ENCODE measurements at places on chromosomes 4 and X.

GRCh38 chr4:74376888-74377483, 12.0 kb downstream of the EREG start:
- DNase-seq = no peak

DNA sequence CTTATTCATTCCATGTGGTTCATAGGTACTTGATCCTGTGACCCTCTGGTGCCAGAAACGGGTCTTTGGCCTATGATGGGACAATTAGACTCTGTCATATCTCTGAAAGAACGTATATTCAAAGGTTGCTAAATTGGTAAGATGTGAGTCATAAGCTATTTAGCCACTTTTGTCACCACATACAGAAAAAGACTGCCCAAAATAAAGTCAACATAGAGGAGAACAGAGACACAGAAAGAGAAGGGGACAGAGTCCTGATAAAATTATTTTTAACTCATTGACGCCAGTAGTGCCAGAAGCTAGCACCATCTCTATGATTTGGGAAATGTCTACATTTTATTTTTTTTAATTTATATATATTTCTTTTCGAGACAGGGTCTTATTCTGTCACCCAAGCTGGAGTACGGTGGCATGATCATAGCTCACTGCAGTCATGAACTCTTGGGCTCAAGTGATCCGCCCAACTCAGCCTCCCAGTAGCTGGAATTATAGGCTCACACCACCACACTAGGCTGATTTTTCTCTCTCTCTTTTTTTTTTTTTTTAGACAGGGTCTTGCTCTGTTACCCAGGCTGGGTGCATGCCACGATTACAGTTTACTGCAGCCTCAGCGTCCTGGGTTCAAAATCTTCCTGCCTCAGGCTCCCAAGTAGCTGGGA, 92.1 kb upstream of the COX18 start:
- DNase-seq = no peak

DNA sequence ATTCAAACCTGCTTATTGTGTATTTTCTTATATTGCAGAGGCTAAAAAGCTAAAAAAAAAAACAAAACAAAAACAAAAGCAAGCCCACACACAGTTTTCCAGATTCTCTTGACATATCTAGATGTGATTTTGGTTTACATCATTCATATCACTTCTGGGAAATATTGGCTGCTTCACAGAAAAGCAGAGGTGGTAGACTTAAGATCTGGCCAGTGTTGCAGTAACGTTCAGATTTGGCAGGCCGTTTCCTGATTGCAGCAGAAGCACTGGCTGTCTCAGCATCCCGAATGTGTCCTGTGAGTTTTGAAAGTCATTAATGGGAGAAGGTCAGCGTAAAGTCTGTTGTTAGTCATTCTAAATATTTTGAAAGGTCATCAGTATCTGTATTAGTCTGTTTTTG, 2062.0 kb downstream of the ARAP2 start:
- DNase-seq = no peak

GRCh38 chrX:14354521-14354920, 174.8 kb upstream of the GLRA2 start:
- DNase-seq = no peak

GRCh38 chr4:123449780-123450179, 53.2 kb downstream of the SPRY1 start:
- DNase-seq = no peak

- DNase-seq = no peak
Observed at GRCh38 chr4:115969756-115970155, 856.3 kb upstream of the NDST4 start.

GRCh38 chr4:26322346-26322745, 1.5 kb downstream of the RBPJ start:
- no peak for DNase-seq

DNA sequence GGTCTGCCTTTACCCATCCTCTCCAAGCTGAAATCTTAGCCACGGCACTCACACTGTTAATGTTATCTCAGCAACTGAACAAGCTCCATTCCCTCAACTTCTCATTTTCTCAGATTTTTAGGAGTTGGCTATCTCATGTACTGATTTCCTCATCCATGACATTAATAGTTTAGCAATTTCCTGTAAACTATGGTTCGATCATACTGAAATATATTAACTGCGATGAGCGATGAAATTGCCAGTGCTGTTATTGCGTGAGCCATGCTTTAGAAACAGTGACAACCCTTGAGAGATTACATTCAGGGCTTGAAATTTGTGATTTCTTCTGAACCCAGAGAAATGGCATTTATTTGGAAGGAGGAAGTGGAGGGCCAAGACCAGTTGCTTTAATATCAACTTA, 223.7 kb downstream of the GPAT3 start:
- no peak for DNase-seq

DNA sequence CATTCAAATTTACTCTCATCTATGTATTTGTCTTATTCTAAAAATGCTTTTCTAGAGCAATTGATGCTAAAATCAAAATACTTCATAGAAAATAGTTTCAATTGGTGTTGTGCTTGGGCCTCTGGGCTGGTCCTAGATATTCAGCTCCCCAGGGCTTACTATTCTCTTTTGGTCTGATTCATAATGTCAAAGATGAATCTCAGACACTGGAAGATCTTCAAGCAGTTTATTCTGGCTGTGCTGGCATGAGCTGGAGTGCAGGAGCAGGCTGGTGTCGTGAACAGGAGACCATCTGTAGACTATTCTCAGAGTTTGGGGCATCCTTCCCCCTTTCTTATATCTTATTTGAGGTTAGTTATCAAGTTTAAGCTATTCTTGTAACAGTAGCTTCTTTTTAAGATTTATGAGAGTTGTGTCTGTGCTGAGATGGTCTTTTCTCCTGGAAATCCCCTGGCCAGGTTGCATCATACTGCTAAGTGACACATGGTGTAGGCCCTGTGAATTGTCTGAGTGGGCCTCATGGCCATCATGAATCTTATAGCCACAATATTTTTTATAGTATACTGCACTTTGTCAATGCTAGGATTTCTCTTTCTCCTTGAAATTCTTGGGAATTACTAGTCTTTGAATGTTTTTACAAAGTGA, 1624.0 kb upstream of the IGFBP7 start:
- DNase-seq = no peak

GRCh38 chrX:69238114-69238886, 73.0 kb upstream of the PJA1 start:
- DNase-seq = no peak

DNA sequence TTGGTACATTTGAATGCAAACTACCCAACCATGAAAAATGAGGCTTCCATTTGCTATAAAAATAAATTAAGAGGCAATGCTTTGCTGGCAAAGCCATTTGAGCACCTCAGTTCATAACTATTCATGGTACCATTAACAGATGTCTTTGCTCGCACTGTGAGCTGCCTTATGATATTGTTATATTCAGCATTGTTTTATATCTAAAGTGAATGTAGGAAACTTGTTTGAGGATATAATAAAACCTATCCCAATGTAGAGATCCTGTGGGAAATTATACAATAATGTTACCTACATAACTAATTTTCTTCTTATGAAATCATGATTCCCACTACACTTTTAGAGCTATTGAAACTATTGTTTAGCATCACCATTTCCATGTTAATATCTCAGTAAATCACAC, 125.2 kb upstream of the TRAM1L1 start:
- DNase-seq = no peak

GRCh38 chr4:129145222-129145730, 49.3 kb downstream of the C4orf33 start:
- DNase-seq = no peak

All from activated T-cell treated with anti-CD3 and anti-CD28 coated beads for 4 hours (primary cell).